SIG-M5 (cell line): ENCODE measurements at places on chromosomes 2 and 18.

DNA sequence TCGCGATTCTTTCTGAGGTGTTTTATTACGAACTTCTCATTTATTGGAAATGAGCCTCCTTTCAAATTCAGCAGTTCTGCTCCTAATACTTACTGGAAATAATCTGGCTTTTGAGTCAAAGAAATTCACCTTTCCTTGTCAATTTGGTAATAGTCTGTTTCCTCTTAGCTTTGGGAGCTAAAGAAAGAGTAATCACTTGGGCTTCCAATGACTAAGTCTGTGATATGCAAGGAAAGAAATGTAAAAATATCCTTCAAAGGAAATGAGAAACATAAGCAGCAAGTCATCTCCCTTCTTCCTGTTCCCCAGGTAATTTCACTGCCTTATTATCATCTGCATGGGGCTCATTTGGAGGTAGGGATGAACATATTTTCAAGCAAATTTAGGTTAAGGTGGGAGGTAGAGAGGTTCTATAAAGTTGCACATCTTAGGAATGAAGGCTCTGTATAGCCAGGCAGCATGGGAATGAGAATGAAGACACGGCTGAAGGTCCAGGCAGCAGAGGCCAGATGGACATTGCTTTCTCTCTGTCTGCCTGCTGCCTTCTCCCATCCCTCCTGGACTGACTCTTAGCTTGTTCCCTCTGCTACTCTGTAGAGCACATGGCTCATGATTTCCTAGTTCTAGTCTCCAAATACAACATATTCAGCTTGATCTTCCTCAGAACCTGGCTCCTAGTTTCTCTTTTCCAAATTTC is 1.0 kb downstream of the SPP2 start:
- no peak for DNase-seq

- no peak for DNase-seq
Measured at GRCh38 chr2:29579495-29580169, 341.8 kb downstream of the ALK start.

DNA sequence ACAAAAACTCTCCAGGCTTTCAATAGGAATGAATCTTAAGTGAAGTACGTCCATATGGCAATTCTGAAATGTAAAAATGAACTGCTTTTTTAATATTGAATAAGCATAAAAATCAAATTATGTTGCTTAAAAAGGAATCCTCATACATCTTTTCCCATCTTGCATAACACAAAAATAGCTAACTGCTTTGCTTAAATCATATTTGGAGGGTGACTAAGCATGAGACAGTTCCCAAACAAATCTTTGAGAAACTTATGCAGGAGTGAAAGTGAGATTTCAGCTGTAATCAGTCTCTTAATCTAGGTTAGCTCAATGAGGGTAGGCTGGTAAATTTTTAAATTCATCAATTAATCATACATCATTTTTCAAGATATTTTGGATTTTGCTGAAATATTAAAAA is 111.5 kb downstream of the MBD5 start:
- DNase-seq: no peak

DNA sequence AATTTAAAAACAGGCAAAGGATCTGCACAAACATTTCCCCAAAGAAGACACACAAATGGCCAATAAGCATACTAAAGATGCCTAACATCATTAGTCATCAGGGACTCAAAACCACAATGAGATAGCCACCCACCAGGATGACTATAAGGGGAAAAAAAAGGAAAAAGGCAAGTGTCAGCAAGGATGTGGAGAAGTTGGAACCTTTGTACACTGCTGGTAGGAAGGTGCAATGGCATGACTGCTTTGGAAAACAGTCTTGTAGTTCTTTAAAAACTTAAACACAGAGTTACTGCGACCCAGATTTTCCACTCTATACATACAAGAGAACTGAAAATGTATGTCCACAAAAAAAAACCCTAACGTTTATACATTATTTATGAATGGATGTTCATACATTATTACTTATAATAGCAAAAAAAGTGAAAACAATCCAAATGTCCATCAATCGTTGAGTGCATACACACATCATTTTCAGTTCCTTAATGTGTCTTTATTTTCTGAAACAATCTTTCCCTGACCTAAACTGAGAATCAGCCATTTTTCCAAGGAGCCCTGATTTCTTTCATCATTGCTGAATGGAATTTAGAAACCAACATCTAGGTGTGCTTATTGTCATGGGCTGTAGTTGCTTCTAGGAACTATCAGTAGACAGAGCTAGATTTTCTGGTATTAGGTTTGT is 64.7 kb upstream of the TLK1 start:
- no peak for DNase-seq

GRCh38 chr2:172013396-172013795 is 13.6 kb downstream of the METAP1D start:
- DNase-seq: no peak

- DNase-seq: no peak
Measured at GRCh38 chr2:174711206-174711605, 53.1 kb downstream of the CHRNA1 start.

DNA sequence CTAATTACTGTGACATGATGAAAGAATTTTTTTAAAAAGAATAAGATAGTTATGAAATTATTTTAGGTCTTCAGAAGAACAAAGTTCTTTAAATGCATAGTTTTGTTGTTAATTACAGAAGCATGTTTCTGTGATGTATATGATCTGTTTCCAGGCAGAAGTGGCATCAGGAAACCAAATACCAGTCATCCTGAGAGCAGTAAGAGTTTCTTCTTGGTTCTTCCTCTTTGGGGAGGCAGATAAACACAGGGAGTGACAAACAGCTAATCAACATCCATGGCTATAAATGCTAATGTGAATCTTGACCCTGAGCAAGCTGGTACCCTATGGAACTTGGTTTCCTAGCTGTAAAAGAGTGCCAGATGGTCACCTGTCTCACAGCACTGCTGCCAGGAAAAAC is 29.2 kb downstream of the WIPF1 start:
- DNase-seq: no peak

- no peak for DNase-seq
Measured at GRCh38 chr2:211930331-211930730, 608.3 kb downstream of the ERBB4 start.

- DNase-seq: no peak
Measured at GRCh38 chr2:43333101-43333655, 106.8 kb upstream of the ZFP36L2 start.

GRCh38 chr2:98188351-98189046 is 101.5 kb downstream of the VWA3B start:
- no peak for DNase-seq

DNA sequence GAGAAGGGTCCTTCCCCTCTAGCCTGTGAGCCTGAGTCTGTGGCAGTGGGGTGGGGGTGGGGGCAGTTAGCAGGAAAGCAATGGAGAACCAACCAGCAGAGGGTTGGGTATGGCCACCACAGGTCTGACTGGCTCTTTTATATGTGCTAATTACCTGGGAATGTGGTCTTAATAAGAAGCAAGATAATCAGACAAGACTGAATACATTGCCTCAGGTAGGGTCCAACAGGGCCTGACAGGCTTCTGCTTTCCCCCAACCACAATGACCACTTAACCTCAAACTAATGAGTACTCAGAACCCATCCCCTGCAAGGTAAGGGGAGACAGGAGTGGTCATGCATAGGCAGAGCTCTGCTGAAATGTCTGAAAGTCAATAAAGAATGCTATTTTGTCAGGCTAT is 39.2 kb upstream of the GALNT1 start:
- no peak for DNase-seq
